H7 (cell line): ENCODE measurements at places on chromosomes 5 and 9. TPM values are rescaled to one million over a fixed set of nuclear protein-coding genes. Genes with fewer than 3 reads are reported as not detected.

The PCDHGB5 gene
- not detected in 2 replicates for total RNA-seq

The ACTBL2 gene
- total RNA-seq, result not detected in 2 replicates

The AK3 gene
- total RNA-seq, result 116 and 118 TPM in 2 replicates

The GABRA1 gene
- 0.76 and 1.4 TPM in 2 replicates for total RNA-seq

The CDX1 gene
- total RNA-seq, result 0.62 TPM in 1 of 2 replicates, not detected in the other

The PCDHGA3 gene
- 0.14 TPM in 1 of 2 replicates, not detected in the other for total RNA-seq

The SLC38A9 gene
- total RNA-seq, result 22.1 and 24.3 TPM in 2 replicates

The IL3 gene
- not detected in 2 replicates for total RNA-seq

The MSX2 gene
- total RNA-seq, result 0.26 and 0.97 TPM in 2 replicates

The LPCAT1 gene
- total RNA-seq, result 70.2 and 77.5 TPM in 2 replicates

The FBP2 gene
- total RNA-seq, result not detected in 2 replicates

The BASP1 gene
- total RNA-seq, result 144 and 153 TPM in 2 replicates

The SLC36A3 gene
- total RNA-seq, result not detected in 2 replicates

The KCNIP1 gene
- total RNA-seq, result 0.33 and 0.48 TPM in 2 replicates

The CD14 gene
- total RNA-seq, result 0.21 TPM in 1 of 2 replicates, not detected in the other

The GLRA1 gene
- not detected in 2 replicates for total RNA-seq

The ZNF483 gene
- total RNA-seq, result 50.3 and 62.9 TPM in 2 replicates

The DBH gene
- 0.07 TPM in 1 of 2 replicates, not detected in the other for total RNA-seq

The IL13 gene
- not detected in 2 replicates for total RNA-seq

The GRM6 gene
- not detected in 2 replicates for total RNA-seq

The PGM5 gene
- 0.14 TPM in 1 of 2 replicates, not detected in the other for total RNA-seq

The ALDOB gene
- total RNA-seq, result not detected in 2 replicates

The WNT8A gene
- 7.5 and 13.2 TPM in 2 replicates for total RNA-seq

The GBGT1 gene
- 6.8 and 7.5 TPM in 2 replicates for total RNA-seq

The RNF180 gene
- 1.2 and 1.8 TPM in 2 replicates for total RNA-seq

The PCDHGA2 gene
- total RNA-seq, result not detected in 2 replicates

The PCDHGA5 gene
- not detected in 2 replicates for total RNA-seq

The RGS3 gene
- total RNA-seq, result 18.2 and 22.4 TPM in 2 replicates

The FIBCD1 gene
- total RNA-seq, result 6.1 and 6.2 TPM in 2 replicates

The FREM1 gene
- 0.85 and 4.8 TPM in 2 replicates for total RNA-seq
